ENCODE measurements at places on chromosomes 5 and 9. TPM values are rescaled to one million over a fixed set of nuclear protein-coding genes. Genes with fewer than 3 reads are reported as not detected.

Gene INSL4
- total RNA-seq = not detected

Gene LYRM7
- 1.3 TPM for total RNA-seq

DNA sequence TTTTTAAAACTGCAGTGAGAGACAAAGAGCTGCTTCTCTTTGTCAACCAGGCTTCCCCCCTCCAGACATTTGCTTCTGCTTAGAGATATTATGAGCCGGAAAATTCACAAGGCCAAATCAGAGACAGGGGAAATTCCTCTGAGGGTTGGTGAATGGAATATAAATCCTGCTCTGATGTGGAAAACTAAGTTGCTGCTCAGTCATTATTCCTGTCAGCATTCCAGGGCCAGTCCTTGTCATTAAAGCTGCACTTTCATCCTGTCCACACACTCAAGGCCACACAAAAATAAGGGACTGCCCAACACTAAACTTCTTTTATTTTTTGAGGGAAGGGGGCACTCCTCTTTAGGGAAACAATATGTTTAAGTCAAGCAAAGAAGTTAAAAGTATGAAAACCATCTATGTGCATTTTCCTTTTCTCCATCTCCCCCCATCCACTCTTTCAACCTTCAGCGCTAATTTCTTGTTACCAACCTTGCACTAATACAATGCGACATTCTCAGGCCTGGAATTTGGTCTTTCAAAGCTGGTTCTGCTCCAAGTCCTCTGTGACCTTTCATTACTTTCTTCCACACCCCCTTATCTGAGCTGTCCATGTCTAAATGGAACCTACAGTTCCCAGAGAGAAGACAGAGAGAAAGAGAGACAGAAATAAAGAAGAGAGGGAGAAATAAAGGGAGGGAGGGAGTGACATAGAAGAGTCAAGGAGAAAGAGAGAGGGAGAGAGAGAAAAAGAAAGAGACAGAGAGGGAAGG lies 118.9 kb upstream of the S1PR3 start:
- H3K36me3 ChIP-seq = no peaks in the 10 kb centered on the region
- H3K4me3 ChIP-seq = no peak overlapping the region
- no peaks in the 10 kb centered on the region for H3K27me3 ChIP-seq

- no peak for DNase-seq
- no peak overlapping the region for H3K27ac ChIP-seq
- no peaks in the 10 kb centered on the region for H3K4me1 ChIP-seq
- H3K27me3 ChIP-seq = no peaks in the 10 kb centered on the region
- H3K4me3 ChIP-seq = no peak overlapping the region
- peaks cover 54% of the 10 kb centered on the region for H3K36me3 ChIP-seq
Observed at GRCh38 chr5:65672796-65673195, 48.0 kb downstream of the SHLD3 start.

- no peak overlapping the region for H3K27ac ChIP-seq
- DNase-seq = no peak
- no peaks in the 10 kb centered on the region for H3K36me3 ChIP-seq
- no peaks in the 10 kb centered on the region for H3K4me1 ChIP-seq
Observed at GRCh38 chr5:81045389-81045807, 85.2 kb downstream of the RASGRF2 start.

- DNase-seq = no peak
- no peak overlapping the region for H3K27ac ChIP-seq
- H3K4me3 ChIP-seq = no peak overlapping the region
Observed at GRCh38 chr5:67319935-67320725, 123.5 kb upstream of the CD180 start.

- no peaks in the 10 kb centered on the region for H3K36me3 ChIP-seq
- no peaks in the 10 kb centered on the region for H3K27me3 ChIP-seq
- no peak overlapping the region for H3K27ac ChIP-seq
- H3K4me1 ChIP-seq = no peaks in the 10 kb centered on the region
- H3K4me3 ChIP-seq = no peak overlapping the region
- DNase-seq = no peak
Observed at GRCh38 chr9:89808076-89808755, 203.4 kb downstream of the GADD45G start.

DNA sequence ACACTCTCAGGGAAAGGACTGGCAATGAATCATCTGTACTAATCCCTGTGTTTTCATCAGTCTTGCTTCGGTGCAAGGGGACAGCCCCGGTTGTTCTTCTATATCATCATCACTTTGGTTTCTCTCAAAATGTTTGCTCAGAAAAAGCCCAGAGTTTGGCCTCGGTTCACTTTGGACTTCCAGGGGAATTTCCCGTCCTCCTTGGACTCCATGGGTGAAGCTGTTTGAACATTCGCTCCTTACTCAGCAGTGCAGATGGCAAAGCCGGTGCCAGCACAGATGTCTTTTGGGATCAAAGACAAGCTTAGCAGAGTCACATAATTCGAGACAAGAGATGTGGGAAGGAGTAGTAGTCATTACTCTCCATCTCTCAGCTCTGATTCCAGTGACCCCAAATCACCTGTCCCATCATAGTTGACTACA lies 69.8 kb upstream of the TNFSF8 start:
- no peaks in the 10 kb centered on the region for H3K36me3 ChIP-seq
- no peak overlapping the region for H3K27ac ChIP-seq
- DNase-seq = no peak
- no peaks in the 10 kb centered on the region for H3K27me3 ChIP-seq
- no peak overlapping the region for H3K4me3 ChIP-seq
- H3K4me1 ChIP-seq = no peaks in the 10 kb centered on the region
